Epithelial cell of proximal tubule (primary cell): ENCODE measurements at places on chromosomes 11 and 22. TPM values are rescaled to one million over a fixed set of nuclear protein-coding genes. Genes with fewer than 3 reads are reported as not detected.

Gene OR51B2
- total RNA-seq: not detected in 2 replicates

Gene CBY1
- 26.1 and 28.9 TPM in 2 replicates for total RNA-seq

DNA sequence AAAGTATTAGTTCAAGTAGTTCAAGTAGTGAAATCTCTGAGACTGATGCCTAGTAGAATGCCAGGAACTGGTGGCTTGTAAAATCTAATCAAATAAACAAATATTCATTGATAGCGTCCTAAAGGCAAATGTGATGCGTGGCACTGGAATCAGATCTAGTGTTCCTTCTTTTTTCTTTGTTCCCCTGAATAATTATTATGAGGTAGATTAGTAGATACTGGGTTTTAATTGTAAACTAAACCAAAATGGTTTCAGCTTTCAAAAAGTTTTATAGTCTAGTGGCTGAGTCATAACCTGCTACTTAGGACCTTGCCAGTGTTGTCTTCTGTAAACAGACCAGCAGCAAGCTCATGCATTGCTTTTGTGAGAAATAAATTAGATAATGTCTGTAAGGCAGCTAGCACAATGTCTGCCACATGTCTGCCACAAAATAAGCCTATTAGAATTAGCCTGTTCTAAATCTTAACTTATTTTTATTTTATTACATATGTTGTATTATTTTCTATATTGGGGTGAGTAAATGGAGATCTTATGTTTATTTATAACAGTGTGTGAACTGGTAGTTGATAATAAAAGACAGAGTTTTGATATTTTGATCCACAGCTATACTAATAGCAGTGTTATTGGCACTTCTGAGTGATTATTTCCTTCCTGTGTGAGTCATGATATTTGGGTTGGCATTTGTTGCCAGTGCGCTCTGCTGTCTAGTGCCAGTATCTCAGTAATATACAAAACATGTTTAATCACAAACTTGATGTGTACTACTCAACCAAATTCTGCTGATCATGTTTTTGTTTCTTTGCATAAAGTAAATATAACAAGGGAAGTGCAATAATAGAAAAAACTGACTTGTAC, 135.7 kb downstream of the TMEM135 start:
- DNase-seq: no peak

Gene GLYATL1B
- not detected in 2 replicates for total RNA-seq

Gene SHISAL1
- total RNA-seq: not detected in 2 replicates

DNA sequence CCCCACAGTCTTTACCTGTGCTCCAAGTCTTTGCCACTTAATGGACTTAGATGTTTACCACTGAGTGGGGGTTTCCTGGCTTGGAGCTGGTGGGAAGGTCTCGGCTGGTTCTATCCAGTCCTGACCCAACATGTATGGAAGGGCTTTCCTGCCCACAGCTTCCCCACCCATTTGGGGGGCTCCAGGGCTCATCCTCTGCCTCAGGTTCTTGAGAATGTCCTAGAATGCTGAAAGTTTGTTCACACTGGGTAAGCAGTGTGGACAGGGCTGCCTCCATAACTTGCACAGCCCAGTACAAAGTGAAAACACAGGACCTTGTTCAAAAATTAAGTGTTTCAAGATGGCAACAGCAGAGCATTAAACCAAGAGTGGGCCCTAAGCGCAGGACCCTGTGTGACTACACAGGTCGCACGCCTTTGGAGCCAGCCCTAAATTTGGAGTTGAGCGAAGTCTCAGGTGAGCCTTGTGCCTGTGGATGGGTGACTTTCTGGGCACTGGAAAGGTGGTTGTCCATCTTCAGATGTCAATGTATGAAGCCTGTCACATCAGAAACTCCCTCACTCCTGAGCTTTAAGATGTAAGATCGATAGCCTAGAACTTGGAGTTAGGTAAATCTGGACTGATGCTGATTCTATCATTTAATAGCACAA, 72.7 kb upstream of the NARS2 start:
- no peak for DNase-seq

DNA sequence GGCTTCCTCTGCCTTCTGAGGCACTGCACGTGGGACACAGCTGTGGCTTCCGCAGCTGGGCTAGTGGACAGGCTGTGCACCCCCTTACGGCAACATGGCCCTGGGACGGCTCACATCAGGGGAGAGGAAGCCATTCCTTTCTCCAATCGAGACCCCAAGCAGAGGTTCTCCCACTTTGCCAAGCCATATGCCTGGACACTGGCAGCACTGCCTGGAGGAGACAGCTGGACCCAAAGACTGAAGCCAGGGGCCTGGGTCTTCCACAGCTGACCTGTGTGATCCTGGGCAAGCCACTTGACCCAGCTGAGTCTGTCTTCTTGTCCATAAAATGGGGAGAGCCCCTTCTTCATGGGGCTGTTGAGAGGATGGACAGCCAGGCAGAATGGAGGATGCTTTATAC, 65.4 kb downstream of the SHISAL1 start:
- no peak for DNase-seq

- no peak for DNase-seq
These were observed 26.2 kb downstream of the FSHB start for GRCh38 chr11:30257058-30257457.

Gene IFITM5
- total RNA-seq: not detected in 2 replicates

Gene GNAZ
- 5.6 and 10.3 TPM in 2 replicates for total RNA-seq

- DNase-seq: no peak
These were observed 33.7 kb downstream of the USP28 start for GRCh38 chr11:113841691-113842090.

GRCh38 chr22:18031695-18032454, 7.5 kb upstream of the MICAL3 start:
- DNase-seq: peak; percentile 88

GRCh38 chr11:74471668-74472429, 4.5 kb upstream of the KCNE3 start:
- no peak for DNase-seq

DNA sequence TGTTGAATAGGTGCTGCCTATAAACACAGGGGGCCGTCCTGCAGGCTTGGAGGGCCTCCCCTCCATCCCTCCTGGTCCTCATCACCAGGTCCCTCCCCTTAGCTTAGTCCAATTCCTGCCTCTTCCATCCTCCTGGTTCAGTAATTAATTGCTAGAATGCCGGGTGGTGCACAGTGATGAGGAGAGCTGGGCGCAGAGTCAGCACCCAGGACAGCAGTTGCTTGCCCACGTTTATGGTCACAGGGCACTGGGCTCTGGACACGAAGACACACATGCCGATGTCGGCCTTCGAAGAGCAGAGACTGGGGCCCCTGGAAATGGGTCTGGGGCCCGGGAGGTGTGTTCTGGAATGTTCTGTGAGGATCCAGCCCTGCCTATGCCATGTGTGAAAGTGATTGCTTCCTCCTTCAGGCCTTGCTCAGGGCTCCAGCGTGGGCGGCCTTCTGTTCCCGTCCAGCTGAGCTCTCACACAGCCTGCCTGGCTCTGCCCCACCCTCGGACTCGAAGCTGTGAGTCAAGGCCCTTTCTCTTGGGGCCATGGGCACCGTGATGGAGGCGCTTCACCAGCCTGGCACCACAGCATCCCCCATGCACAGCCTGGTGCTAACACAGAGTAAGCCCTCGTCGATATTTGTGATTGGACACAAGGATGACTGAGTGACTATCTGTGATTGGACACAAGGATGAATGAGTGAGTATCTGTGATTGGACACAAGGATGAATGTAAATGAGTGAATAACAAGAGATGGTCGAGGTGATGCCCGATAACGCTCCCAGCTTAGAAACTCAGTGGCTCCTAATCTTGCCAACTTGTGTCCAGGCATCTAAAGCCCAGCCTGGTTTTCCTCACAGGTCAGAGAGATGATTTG, 884.7 kb downstream of the BRD1 start:
- DNase-seq: no peak

Gene MUC2
- total RNA-seq: not detected in 2 replicates

Gene UPK2
- 0.14 TPM in 1 of 2 replicates, not detected in the other for total RNA-seq

GRCh38 chr11:12695221-12695794, 21.1 kb downstream of the TEAD1 start:
- no peak for DNase-seq

Gene UNC93B1
- total RNA-seq: 16.3 and 37.4 TPM in 2 replicates

DNA sequence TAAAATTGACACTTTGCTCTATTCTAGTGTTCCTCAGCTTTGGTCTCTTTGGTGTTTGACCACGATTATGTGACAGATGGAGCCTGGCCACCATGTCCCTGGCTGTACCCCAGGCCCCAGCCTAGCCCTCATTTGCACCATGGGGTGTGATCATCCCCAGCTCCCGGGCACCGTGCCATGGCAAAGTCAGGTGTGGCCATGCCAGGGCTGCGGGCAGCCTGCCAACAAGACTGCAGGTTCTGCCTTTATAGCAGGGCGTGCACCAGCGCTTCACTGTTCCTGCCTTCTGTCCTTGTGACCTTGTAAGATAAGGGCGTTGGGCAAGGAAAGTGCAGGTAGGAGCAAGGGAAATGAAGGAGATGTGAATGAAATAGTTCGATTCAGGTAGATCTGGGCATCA, 22.4 kb upstream of the APOBEC3A start:
- no peak for DNase-seq

Gene RIBC2
- 0.69 and 2.7 TPM in 2 replicates for total RNA-seq

DNA sequence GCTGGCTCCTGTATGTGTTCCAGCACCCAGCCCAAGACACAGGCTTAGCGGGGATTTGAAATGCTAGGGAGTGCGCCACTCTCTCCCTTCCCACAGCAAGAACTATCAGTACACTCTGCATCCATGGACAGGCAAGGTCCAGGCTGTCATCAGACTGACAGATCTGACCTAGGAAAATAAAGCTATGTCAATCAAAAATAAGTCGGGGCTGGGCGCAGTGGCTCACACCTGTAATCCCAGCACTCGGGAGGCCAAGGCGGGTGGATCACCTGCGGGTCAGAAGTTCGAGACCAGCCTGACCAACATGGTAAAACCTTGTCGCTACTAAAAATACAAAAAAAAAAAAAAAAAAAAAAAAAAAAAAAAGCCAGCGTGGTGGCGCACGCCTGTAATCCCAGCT, 1.7 kb upstream of the MOV10L1 start:
- no peak for DNase-seq

- no peak for DNase-seq
These were observed 48.3 kb upstream of the PHOX2A start for GRCh38 chr11:72292106-72292785.

DNA sequence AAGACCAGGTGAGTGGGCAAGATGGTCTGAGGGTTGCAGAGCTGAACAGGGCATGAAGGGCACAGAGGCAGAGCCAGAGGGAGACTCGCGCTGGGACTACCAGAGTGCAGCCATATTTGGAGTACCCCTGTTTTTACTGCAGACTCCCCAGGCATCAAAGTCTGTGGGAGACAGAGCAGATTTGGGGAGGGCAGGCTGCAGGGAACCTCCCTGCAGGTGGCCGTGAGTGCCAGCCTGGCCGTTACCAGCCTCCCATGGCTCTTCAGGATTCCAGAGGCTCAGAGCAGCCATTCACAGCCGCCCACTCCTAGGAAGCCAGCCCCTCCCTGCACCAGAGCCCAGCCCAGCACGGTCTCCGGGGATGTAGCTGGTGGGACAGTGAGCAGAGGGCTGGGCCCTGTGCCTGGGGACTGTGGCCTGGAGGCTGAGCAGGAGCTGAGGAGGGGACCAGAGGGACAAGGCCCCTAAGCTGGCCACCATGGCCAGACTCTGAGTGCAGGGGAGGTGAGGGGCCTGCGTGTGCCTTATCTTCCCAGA, at the start of gene SEPTIN3:
TSS of gene SEPTIN3 (plus strand) at position 334 of the 537 bp plus-strand sequence. CDS start 2,050 bp downstream, outside the sequence.
- DNase-seq: no peak

Gene CHRM4
- not detected in 2 replicates for total RNA-seq

GRCh38 chr11:83408946-83409345, 122.8 kb upstream of the CCDC90B start:
- no peak for DNase-seq

- DNase-seq: no peak
These were observed 9.0 kb downstream of the PATZ1 start for GRCh38 chr22:31337178-31337577.

- no peak for DNase-seq
These were observed 11.5 kb downstream of the TSPAN32 start for GRCh38 chr11:2313051-2313951.

DNA sequence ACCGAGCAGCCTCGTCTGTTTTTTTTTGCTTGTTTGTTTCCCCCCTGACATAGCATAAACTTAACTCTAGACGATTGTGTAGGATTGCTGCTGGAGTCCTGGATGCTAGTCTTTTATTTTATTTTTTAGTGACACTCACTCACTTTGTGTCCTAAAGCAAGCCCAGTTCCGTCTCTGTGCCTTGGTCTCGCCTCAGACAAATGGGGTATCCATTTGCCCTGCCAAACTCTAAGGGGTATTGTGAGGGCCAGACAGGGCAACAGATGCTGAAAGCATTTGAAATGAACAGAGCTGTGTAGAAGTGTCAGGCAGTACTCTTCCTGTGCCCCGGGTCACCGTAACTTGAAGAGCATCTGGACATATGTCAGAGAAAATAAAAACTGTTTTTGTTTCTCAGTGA, 34.8 kb upstream of the DKK3 start:
- DNase-seq: no peak

GRCh38 chr22:26679003-26679629, 21.7 kb downstream of the MIAT start:
- no peak for DNase-seq

- DNase-seq: peak; percentile 64
These were observed 694 bp downstream of the TMEM123 start for GRCh38 chr11:102451681-102452460.

DNA sequence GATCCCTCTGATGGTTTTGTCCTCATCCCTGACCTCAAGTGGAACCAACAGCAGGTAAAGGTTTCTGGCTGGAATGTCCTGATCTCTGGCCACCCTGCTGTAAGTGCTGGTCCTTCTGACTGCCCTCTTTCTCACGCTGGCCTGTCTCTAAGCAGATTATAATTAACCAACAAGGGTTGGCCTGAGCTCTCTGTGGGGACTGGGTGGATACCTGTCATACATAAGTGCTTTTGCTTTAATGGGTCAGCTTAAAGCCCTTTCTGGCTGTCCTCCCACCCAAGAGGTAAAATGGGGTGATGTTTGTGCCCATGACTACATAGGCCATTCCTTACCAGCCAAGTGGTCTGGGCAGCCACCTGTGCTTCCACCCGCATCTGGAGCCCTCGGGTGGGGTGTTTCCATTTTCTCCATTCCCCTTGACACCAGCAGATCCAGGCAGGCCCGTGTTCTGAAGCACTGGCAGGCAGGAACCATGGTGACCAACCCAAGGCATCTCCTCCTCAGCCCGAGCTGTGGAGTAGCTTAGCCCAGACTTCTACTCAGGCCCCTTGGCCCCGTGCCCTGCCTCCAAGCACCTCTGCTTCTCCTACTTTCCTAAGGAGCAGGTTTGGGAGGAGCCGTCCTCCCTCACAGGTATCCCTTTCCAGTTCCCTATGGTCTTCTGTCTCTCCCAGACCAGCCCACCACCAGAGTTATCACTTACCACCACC, 17.0 kb upstream of the ST3GAL4 start:
- no peak for DNase-seq

Gene NXPE4
- not detected in 2 replicates for total RNA-seq

- DNase-seq: no peak
These were observed 56.7 kb upstream of the LINC01488 start for GRCh38 chr11:69424748-69425147.

- no peak for DNase-seq
These were observed 7.5 kb upstream of the CRKL start for GRCh38 chr22:20909543-20910303.

DNA sequence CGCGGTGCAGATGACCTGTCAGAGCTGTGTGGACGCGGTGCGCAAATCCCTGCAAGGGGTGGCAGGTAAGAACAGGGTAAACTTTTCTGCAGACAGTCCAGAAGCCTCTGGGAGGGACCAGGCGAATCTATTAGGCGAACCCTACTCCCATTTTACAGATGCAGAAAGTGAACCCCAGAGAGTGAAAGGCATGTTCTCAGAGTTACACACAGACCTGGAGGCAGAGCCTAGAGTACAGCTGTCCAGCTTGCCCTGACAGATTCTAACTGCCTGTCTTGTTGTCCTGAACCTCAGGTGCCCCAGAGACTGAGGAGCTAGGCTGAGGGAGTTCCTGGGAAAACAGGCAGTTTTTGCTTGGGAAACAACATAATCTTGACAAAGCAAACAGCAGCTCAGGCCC, 665 bp downstream of the CCS start:
- no peak for DNase-seq

Gene PRAME
- total RNA-seq: 1.2 and 2.2 TPM in 2 replicates
